GM03348 (cell line): ENCODE measurements at places on chromosomes 2 and 18.

GRCh38 chr2:168090366-168091135 is 156.8 kb downstream of the STK39 start:
- no peak for DNase-seq

GRCh38 chr2:231297108-231297908 is 98.2 kb upstream of the B3GNT7 start:
- peak; percentile 70 for DNase-seq

DNA sequence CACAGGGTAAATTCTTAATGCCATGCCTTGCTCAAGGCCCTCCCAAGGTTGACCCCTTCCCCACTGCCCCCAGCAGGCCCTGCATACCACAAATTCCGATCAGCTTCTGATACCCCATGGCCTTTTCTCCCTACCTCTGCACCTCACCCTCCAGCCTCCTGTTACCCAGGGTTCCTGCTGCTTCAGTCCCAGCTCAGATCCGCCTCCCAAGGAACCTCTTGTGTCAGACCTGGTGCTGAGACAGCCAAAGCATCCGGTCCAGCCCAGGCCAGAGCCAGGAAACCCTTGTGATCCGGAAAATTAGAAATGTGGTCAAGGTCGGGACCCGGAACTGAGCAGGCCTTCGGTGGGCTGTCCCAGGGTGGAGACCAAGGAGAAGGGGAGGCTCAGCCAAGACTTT is 231.3 kb downstream of the BCL2 start:
- no peak for DNase-seq

GRCh38 chr2:43676322-43677050 is at the start of gene C1GALT1C1L:
Gene C1GALT1C1L, minus strand, starts transcription at chr2:43676429. Its CDS starts 107 bp downstream, at chr2:43676322.
- DNase-seq: peak; percentile 68

DNA sequence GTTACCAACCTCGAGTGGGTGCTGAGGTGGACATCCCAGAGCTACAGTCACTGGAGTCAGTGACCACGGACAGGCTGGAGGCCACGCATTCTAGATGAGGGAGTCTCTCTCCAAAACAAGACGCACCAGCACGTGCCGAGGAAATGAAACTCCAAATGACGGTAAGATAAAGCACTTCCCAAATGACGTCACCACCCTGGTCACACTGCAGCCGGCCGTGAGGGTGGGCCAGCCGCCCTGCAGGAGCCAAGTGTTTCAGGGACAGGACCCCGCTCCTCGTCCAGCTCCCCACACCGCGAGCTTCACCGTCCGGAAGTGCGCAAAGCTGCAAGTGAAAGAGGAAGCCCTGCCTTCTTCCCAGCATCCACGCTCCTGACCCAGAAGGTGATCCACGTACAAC is 99.4 kb downstream of the ZNF516 start:
- no peak for DNase-seq

GRCh38 chr2:188439986-188440385 is 148.3 kb downstream of the GULP1 start:
- no peak for DNase-seq

GRCh38 chr2:96541398-96542152 is 5.0 kb downstream of the ARID5A start:
- peak; percentile 52 for DNase-seq

- peak; percentile 88 for DNase-seq
Observed at GRCh38 chr18:79395761-79396404, at the start of gene NFATC1. Gene NFATC1, plus strand, starts transcription at chr18:79395930. Its CDS starts 295 bp downstream, at chr18:79396225.

DNA sequence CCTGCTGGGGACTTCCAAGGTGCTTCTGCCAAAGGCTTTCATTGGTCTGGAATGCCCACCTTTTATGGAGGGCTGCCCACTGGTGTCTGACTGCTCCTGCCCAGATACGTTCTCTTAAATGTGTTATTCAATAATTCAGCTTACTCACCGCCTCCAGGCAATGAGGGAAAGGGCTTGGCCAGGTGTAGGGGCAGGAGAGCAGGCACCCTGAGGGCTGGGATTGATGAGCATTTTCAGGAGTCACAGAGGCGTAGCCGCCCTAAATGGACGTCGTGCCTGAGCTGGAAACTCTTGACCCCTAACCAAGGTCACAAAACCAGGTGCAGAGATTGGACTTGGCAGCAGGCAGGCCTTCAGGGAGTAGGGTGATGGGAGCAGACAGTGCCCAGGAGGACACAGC is 26.8 kb downstream of the MAL start:
- no peak for DNase-seq

DNA sequence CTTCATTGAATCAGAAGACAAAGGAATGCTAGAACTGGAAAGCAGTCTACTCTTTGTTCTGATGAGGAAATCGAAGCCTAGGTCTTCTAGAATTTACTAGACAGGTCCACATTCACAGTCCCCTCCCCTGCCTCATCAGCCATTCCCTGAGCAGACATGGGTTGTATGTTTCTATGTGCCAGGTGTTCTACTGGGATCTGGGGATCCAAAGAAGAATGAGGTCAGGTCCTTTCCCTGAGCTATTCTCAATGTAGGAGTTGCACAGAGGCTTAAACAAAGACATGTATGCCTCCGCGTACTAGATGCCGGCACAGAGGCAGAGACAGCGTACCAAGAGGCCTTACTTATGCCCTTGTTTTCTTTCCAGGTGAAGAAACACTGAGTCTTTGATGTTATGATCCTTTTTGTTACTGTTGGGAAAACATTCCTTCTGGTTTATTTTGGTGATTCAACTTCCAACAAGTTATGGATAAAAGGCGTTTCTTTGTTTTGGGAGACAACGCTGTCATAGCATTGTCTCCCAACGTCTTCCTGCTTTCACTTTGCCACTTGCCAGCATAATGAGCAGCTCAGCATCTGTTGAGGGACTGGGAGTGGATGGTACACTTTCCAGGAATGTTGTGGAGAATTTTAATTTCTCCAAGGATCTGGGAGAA is 174.4 kb downstream of the ALPK2 start:
- DNase-seq: no peak

- peak; percentile 67 for DNase-seq
Observed at GRCh38 chr2:56376699-56377665, 193.2 kb downstream of the CCDC85A start.

DNA sequence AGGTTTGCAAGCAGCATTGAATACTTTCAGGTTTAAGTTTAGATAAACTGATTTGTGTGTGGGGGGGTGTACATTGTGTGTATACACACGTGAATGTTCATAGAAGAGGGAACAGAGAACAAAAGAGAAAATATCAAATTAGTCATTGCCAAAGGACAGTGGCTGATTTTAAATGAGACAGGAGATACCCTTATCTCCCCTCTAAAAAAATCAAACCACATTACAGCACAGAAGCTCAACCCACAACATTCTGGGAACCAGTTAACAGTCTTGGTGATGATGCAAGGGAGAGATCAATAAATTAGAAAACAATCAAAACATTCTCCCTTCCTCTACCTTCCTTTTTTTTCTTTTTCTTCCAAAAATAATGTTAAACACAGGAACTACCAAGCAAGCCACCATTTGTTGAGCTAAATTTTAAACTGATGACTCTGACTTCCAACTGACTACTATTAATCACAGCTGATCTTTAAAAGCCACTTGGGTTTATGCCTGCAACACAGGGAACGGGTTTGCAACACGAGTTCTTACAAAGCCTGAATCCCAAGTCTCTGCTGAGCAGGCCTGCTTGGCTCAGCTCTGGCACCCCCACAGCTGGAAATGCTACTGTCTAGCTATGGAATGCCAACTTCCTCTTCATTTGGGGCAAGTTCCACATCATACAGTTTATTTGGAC is 119.2 kb upstream of the ACVR1C start:
- peak; percentile 72 for DNase-seq

DNA sequence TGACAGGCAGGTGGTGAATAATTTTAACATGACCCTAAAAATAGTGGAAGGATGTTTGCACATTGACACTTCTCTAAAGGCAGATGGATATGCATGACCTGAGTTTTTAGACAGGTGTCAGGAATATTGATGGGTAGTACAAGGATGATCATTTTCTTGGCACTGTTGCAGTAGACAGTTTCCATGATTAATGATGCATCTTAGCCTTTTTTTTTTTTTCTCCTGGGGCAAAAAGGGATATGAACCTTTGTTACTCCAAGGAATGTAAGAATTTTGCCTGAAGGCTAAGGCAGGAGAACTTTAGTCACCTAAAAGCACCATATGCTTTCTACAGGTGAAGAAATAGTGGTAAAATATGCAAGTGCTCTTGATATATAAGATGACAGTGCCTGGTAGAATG is 136.3 kb upstream of the CAVIN2 start:
- DNase-seq: no peak

GRCh38 chr2:3730646-3731045 is 27.3 kb downstream of the DCDC2C start:
- DNase-seq: no peak

- DNase-seq: no peak
Observed at GRCh38 chr2:217468042-217468830, 534.6 kb downstream of the TNS1 start.

DNA sequence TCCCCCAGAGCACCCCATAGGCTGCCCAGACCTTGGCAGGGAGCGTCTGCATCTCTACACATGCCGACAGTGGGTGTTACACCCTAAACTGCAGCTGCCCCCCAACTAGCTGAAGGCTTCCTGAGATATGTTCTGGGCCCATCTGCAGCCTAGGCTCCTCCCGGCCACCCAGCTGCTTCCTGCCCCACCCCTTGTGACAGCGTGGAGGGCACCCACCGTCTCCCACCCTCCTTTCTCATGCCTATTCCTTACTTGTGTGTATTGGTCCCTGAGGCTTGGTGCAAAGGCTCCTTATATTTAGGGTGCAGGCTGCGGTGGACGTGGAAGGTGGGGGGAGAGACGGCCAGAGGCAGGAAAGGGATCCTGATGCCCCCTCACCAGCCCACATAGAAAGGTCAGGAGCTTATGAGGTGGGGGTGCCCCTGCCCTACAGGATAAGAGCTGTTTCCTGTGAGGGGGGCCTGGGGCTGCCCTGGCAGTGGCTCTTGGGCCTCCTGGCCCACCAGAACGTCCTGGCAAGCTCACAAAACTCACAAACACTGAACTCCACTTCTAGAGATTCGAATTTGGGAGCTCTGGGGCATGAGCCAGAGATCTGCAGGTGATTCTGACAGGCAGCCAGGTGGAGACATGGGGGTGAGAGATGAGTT is 7.3 kb upstream of the PROM2 start:
- DNase-seq: no peak

- no peak for DNase-seq
Observed at GRCh38 chr2:204487447-204488229, 57.6 kb upstream of the PARD3B start.

DNA sequence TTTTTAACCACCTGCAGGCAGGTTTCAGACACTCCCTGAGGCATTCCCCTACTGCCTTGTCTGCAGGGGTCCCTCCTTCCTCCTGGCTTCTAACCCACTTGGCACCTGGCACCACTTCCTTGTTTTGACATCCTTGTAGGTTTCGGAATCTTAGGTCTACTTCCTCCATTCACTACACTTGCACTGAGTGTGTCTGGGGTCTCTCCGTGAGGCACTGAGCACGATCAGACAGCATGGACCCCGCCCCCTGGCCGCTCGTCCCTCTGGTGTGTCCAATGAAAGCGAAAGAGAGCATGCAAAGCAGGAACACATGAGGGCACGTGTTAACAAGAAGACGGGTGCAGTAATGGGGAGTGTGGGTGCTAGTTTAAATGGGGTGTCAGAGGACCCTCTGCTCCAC is 63.8 kb downstream of the HAUS1 start:
- no peak for DNase-seq

DNA sequence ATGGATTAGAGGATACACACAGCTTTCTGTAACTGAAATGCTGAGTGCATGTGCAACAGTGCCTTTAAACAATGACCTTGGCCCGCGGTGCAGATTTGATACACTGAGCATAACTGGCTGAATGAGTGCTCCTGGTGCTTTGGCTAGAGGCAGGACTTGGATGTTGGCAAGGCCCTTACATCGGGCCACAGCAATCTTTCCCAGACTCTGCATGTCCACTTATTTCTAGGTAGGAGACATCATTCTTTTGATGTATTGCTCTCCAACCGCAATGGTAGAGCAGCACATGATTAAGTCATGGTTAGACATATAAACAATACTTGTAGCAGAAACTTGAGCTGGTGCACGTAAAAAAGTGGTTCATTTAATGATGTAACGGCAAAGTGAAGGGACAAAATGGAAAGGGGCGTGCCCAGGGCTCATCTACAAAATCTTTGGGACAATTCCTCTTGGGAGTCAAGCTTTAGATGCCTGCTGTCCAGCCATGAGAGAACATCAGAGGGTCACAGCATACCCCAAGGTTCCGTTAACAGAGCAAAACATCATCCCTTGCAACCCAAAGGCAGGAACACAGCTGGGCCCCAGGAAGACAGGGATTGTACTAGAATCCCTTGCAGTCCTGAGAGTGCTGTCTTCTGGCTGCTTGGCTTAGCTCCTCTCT is 43.4 kb downstream of the RAB31 start:
- no peak for DNase-seq

GRCh38 chr2:134323777-134324176 is 69.9 kb downstream of the MGAT5 start:
- no peak for DNase-seq

DNA sequence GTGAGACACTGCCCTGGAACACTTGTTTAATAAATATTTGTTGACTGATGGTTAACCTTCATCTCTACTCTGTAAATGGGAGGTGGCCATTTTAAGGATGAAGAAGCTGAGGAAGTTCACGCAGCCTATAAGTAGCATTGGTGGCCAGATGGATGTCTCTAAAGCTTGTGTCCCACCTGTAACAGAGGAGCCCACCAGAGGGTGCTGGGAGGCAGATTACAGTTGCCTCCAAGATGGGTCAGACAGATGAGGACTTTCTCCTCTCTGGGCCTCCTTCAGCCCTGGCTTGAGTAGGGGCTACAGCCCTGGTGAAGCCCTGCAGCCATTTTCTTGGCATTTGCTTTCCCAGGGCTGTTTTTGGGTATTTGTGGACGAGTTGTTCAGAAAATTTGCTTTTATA is 45.0 kb upstream of the MCFD2 start:
- DNase-seq: no peak

- no peak for DNase-seq
Observed at GRCh38 chr2:191029280-191029950, 15.4 kb upstream of the STAT1 start.

DNA sequence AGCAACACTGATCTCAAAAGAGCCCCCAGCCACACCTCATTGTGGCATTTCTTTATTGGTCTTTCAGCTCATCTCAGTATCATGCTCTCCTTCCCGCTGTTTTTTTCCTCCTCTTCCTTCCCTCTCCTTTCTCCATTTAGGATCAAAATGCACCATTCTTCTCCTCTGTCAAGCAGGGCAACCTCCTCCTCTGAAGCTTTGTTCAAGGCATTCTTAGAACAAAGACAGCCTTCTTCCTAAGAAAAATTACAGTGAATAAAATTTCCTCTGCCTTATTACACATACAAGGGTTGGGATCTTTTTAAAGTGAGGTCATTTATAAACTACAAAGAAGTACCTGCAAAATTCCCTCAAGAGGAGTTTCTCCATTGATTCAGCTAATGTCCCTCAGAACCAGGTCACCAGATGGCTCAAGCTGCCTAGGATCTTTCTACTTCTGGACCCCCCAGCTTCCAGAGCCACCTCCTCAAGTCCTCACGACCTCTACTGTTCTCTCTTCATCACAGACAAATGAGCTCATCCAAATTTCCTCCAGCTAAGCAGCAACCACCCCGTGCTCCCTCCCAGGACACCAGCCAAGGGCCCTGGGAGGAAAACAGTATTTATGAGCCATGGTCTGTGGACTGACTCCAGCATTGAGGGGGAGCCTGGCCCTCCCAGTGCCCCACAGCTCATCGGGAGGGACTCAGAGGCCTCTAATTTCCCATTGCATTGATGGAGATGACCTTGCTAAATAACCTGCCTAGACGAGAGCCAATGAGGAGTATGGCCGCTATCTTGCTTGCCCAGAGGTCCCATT is 18.0 kb downstream of the SFXN5 start:
- DNase-seq: peak; percentile 44

GRCh38 chr2:151886241-151886640 is 58.0 kb upstream of the ARL5A start:
- no peak for DNase-seq

- DNase-seq: no peak
Observed at GRCh38 chr18:22015156-22015555, 154.2 kb upstream of the GATA6 start.
